ENCODE measurements at places on chromosomes 1 and 21. TPM values are rescaled to one million over a fixed set of nuclear protein-coding genes. Genes with fewer than 3 reads are reported as not detected.

The ANKRD34A gene
- 0.15 TPM for total RNA-seq

The RBM15 gene
- 26.9 TPM for total RNA-seq

The RIT1 gene
- 37.9 TPM for total RNA-seq

The EXOSC10 gene
- 33.4 TPM for total RNA-seq

The CASQ2 gene
- total RNA-seq = not detected

The USP24 gene
- 24.7 TPM for total RNA-seq

The SPOCD1 gene
- total RNA-seq = 7.0 TPM

The CFHR2 gene
- total RNA-seq = not detected

The TAL1 gene
- 0.45 TPM for total RNA-seq

The TMPRSS15 gene
- total RNA-seq = not detected

The FCGR1A gene
- not detected for total RNA-seq

All from smooth muscle cell of the coronary artery (primary cell).